ENCODE measurements at places on chromosomes 6 and 20.
A peak's percentile ranks its signal among the peaks of the same experiment; 100 is the strongest.

- no peak for DNase-seq
Measured at GRCh38 chr20:49515586-49515985, 33.1 kb upstream of the KCNB1 start.

DNA sequence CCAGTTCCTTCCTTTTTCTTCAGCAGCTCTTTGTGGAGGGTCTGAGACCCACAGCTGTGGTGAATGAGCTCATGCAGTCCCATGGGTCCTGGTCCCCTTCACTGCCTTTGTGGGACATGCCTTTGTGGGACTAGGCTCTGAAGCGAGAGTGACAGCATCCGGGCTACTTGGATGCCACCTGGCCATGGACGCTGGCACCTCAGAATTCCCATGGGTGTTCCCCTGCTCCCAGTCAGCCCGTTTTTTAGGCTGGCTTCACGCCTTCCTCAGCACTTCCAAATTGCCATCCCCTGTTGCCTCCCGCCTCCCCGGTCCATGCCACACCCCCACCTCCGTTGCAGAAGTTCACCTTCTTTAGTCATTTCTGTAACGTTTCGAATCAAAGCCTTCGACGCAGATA lies 45.1 kb downstream of the RAMACL start:
- no peak for DNase-seq

DNA sequence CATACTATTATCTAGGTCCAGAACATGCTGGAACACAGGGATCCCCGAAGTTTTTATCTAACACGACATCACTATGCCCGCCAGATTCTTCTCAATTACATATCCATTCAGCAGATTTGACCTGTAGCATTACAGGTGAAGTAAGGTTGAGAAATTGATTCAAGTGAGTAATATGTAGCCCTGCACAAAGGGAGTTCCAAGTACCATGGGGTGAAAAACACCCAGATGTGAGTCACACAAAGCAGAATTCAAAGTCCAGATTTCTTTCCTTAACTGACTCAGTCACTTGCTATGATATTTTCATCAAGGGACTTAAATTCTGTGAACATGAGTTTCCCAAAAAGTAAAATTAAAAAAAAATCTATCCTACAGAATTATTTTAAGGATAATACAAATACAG lies 655.4 kb upstream of the PTCHD4 start:
- peak; percentile 76 for DNase-seq

DNA sequence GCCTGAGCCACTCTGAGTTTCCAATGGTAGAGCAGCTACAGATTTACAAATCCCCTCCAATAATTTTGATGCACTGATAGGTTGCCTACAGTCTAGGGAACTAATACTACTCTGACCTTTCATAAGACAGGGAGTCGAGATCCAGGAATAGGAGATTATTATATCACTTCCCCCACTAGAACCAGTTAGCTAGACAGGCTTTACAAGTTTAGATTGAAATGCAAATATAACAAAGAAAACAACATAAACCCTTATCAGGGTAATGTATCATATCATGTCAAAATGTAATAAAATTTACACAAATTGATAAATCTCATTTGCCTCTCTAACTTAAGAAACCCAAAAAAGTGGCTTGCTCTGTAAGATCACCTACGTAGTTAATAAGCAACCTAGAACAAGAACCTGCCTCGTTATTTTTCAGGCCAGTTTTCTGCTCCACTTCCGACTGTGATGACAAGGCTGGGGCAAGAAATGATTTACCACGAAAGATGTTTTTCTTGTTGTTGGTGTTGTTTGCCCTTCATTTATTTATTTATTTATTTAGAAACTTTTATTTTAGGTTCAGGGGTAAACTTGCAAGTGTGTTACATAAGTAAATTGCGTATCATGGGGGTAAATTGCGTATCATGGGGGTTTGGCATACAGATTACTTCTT lies 504.2 kb upstream of the ID4 start:
- DNase-seq: no peak

DNA sequence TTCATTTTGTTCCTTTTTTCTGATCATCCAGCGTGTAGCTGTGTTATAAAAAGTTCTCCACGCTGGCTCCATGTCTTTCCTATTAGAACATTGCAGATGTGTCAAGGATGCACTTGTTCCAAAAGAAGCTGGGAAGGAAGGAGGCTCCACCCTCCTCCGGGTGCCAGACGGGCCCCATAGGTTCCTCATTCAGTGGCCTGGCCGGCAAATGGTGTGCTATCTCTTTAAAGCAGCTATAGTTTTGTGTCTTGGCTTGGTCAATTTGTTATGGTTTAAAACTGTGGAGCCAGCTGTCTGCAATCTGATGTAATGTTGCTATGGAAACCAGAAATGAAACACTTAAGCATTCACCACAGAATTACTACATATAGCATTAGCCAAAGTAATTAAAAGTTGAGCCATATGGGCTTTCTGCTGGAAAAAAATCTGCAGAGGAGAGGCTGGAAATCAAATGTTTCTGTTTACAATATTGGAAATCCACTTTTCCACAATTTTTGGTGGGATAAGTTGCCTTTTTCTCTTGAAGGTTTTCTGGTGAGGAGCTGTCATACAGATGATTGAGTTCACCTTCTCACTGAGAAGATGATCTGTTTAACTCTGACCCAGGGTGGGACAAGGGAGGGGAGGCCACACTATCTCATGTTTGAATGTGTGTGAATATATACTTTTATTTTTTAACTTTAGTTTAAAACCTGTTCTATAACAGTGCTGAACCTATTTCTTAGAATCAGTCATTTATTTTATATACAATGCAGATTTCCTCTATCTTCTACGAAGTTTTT lies 167.4 kb downstream of the SASH1 start:
- DNase-seq: peak; percentile 98

DNA sequence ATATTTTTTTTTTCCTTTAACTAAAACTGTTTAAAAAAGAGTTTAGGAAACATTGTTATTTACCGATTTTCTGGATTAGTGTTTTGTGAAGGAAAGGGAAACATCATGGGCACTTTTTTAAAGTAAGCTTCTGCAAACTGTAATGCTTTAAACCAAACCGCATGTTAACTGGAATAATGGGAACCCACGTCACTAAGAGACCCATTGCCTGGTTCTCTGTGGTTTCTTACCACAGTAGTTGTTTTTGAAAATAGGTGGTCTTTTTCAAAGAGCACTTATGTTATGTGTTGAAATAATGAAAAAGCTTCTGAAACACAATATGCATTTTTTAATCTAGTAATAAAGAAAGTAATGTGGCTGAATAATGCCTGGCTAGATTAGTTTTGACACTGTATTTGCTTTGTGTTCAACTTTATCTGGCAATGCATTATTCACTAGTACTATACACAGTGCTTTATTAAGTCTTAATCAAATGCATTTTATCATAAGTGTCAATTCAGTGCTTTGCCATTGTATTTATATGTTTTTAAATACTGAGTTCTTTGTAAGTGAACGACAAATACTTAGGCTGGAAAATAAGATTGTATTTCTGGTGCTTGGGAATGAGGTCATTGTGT lies 754.1 kb upstream of the FLRT3 start:
- DNase-seq: peak; percentile 12

DNA sequence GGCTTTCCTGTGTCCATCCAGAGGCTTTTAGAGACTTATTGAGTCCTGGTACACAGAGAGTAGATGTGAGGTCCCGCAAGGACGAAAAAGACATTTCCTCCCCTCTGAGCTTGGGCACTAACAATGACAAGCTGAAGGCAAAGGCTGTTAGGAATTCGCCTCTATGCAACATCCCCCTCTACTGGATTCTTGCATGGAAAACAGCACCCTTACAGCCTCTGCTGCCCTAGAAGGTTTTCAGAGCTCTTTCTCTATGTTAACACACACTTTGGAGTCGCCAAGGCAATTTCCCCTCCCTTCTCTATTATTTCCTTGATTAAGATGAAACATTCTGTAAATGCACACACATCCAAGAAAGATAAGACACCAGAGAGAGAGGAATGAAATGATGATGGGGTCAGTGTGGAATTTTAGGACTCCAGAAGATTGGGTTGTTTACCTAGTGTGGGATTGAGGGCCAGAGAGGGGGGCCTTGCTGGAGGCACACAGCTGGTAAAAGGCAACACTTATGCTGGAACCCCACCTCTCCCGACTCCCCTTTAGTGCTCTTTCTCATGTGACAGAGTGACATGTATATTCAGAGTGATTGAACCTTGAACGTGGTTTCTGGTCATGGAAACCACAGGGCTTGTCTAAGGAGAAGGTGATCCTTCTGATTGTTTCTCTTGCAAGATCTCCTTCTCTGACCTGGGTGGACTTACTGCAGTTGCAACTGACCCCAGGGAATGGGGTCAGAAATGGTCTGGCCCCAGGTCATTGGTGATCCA lies 300.7 kb downstream of the CLIC5 start:
- peak; percentile 91 for DNase-seq

- peak; percentile 36 for DNase-seq
Measured at GRCh38 chr6:113824411-113824810, 32.7 kb upstream of the MARCKS start.

DNA sequence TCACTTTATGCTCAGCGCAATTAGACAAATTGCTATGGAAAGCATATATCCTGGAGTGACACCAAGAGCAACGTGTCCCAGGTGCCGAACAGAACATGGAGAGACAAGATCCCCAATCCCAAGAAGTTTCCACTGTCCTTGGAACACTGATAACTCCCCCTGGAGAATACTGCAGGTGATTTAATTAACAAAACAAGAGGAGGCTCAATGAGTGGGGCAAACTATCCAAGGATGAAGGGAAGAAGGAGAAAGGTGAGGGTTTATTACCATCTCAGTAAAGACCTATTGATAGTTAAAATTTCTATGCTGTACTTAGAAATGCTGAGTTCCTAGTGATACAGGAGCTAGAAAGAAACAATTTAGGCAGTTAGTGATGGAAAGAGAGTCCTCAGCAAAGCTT lies 35.7 kb downstream of the EDN1 start:
- no peak for DNase-seq

DNA sequence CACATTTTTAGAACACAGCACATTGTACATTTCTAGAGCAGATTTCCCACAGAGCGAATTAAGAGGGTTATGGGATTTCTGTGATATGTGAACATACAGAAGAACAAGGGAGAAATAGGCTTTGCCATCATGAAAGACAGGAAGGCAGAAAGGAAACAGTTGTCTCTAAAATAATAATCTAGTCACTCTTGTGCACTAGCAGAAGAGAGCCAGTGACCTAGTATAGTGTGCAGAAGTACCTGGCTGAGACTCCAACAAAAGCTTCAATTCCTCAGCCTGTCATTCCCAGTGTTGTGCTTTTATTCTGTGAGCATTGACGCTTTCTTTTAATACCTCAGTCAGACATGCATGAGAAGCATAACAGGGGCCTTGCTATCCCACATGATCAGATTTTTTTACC lies 17.8 kb upstream of the DCBLD1 start:
- no peak for DNase-seq

- no peak for DNase-seq
Measured at GRCh38 chr6:15500901-15501825, 161.7 kb downstream of the DTNBP1 start.

DNA sequence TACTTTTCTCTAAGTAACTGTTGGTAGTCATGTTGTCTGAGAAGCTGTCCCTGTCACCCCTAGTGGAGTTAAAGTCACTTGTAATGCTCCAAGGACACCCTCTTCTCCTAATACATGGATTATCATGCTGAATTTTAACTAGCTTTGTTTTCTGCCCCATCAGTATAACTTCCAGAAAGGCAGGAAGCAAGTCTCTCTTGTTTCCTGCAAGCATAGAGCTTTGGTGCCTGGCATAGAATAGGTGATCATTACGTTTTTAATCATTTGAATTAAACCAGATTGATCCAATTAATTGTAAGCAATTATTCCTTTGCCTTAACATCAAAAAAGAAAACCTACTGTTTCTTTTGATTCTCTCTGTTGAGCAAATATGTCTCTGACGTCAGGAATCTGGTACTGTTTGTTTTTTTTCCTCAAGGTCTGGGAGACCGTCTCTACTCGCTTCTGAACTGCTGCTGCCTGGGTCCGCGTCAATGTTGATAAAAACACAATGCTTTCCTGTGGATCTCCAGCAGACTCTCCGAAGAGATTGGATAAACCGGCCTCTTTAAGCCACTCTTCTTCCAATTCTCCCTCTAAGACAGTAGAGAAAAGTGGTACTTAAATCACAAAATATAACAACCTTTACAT lies 71.8 kb downstream of the ARHGAP18 start:
- DNase-seq: peak; percentile 53

GRCh38 chr6:29502181-29502580 lies 14.4 kb upstream of the MAS1L start:
- no peak for DNase-seq

DNA sequence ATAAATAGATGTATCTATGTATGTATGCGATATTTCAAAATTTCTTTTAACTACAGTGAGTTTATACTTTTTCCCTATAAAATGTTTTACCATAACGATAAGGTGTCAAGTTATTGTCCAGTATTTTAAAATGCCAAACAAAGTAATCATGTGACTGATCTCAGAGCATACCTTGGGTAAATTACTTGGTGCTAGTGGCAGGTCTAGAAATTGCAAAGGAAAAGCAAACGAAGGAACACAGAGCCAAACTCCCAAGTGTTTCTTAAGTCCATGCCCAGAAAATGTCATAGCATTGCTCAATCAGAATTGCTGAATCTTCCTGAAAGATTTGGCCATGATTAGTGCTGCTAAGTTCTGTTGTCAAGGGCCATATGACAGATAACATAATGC lies 77.5 kb downstream of the CAP2 start:
- DNase-seq: peak; percentile 43

DNA sequence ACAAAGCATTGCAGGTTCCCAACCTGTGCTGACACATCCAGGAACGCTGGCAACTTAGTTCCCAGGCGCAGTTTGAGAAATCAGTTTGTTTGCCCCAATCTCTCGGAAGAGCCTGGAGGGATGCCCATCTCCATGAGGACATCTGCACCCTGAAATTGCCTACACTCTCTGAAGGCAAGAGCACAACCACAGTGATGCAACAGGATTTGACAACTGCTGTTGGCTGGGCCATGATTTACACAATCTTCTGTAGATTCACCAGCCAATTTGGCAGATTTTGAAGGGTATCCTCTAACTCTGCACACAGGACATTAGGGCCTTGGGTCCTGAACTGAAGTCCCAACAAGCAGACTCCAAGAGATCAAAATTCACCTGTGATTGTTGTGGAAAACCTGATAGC lies 3.4 kb downstream of the APMAP start:
- no peak for DNase-seq

- no peak for DNase-seq
Measured at GRCh38 chr6:89386917-89387491, 25.1 kb downstream of the RRAGD start.

GRCh38 chr20:621125-621756 lies 11.1 kb upstream of the TCF15 start:
- peak; percentile 61 for DNase-seq

DNA sequence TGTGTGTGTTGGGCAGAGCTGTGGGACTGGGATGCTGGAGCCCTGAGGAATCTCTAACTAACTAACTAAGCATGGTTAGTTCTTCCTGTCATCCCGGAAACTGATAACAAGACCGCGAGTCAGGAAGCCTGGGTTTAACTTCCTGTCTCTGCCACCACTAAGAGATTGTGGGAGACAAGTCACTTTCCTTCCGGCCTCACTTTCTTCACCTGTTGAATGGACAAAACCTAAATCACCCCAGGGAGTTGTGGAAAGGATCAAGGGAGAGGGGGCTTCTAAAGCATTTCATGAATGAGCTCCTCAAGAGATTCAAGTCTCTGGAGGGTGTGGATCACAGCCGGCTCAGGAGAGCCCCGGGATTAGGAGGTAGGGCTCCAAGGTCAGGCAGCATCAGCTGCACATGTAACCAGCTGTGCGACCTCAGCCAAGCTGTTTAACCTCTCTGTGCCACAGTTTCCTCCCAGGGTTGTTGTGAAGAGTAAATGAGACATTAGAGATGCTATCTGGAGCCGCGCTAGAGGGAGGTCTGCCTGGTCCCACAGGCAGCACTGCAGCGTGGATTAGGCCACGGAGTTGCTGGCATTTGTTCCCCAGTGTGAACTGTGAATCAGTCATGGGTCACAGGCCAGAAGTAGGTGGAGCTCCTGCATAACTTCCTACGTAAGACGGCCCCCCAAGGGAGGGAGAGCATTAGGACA lies 105.1 kb downstream of the TOX2 start:
- peak; percentile 39 for DNase-seq

Data from fibroblast of skin of right biceps (primary cell).